ENCODE measurements at places on chromosomes 1 and 21.

DNA sequence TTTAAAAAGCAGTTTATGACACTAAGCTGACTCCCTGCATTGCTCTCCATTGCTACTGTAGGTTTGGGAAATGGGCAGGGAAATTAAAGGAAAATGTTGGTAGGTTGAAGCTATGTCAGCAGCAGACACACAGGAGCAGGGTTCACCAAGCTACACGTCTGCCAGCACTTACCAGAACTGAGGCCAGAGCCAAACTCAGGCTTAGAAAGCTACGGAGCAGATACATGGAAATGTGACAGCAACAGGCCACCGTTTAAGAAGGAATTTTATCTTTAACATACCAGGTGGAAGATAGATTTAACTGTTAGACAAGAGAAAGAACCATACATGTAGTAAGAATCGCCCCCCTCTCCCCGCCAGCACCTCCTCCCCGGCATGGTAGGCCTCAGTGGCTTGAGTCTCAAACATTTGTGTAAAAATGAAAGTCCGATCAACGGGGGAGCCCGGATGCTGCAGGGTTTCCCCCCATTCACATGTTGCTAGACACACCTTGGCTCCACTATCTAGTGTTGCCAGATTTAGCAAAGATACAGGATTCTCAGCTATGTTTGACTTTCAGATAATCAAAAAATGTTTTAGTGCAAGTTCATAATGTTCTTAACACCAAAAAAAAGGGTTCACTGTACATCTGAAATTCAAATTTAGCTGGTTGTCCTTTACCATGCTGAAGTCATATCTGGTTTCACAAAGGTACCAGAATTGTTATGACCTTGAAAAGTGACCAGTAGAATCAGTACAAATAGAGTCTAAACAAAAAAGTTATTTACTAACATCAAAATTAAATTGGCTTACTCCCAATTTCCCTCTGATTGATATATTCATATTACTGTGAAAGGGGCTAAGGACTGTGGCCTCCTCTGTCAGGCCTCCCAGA is 6.7 kb downstream of the OR2T11 start:
- no peak for DNase-seq

GRCh38 chr1:160284220-160284781 is 632 bp downstream of the PEX19 start:
- peak; percentile 82 for DNase-seq

- DNase-seq, result no peak
These were observed 10.5 kb downstream of the SLC2A1 start for GRCh38 chr1:42947965-42948732.

DNA sequence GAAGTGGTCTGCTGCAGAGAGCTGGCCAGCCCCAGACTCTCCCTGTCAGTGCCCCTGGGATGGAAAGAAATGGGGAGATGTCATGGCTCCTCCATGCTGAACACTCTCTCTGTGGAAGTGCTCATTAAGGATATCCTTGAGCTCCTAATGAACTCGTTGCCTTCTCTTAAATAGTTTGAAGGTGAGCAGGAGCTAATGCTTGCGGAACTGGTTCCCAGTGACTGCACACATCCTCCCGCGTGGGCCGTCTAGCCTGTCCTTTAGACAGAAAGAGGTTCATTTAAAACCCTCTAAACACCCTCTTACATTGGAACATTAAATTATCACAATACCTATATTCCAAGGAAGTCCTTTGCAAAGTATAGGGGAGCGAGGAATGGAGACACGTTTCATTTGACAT is 5.9 kb upstream of the WDR64 start:
- DNase-seq, result no peak

GRCh38 chr1:176110203-176110602 is 96.9 kb downstream of the COP1 start:
- DNase-seq, result peak; percentile 1

GRCh38 chr21:29627905-29628304 is 311.9 kb downstream of the GRIK1 start:
- DNase-seq, result no peak

- DNase-seq, result no peak
These were observed 11.7 kb upstream of the HES5 start for GRCh38 chr1:2541619-2542245.

DNA sequence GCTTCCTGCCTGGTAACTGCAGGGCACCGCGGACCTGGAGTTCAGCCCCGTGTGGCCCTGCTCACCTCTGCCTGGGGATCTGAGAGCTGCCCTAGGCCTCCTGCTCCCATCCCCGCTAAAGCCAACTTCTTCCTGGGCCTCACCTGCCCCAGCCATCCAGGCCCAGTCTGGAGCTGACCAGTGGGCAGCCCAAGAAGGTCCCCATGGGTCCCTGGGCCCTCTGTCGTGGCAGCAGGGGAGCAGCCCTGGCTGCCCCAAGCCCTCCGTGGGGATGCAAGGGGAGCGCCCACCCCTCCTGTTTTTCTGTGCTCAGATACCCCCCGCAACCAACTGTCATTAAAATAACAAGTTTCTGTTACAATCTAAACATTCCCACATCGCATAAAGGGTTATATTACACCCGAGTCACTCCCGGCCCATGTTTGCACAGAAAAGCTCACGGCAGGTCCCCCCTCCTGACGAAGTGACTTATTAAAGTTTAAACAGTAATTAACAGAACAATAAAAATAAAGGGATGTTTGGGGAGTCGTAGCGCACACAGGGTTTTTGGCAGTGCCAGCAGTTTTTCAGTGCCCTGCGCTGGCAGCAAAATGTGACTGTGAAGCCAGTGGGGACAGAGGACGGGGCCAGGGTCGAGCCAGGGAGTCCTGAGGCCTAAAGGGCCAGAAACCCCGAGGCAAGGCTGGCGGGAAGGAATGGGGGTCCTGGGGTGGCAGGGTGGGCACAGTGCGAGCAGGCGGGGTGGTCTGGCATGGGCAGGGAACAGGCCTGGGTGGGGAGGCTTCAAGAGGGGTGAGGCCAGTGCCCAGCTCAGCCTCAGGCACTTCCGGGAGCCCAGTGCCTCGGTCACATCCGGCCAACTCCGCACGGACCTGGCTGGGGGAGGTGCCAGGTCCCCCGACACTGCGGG is 121.5 kb downstream of the CASZ1 start:
- DNase-seq, result no peak

GRCh38 chr1:91440847-91441246 is 36.2 kb upstream of the HFM1 start:
- DNase-seq, result no peak

DNA sequence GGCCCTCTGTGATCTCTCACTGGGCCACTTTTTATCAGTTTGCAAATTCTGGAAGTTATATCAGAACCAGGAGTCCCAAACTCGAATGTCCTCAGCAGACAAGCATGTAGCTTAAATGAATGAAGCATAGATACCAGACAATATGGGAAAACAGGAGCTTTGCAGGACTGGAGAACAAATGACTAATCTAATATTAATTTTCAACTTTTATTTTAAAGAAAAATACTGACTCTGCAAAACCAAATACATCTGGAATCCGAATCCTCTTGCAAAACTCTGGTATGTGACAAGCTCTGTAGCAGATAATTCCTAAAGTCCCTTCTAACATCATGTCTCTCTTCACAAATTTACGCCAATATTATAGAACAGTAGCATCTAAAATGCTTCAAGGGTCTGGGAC is 427.4 kb downstream of the TTLL7 start:
- DNase-seq, result no peak

DNA sequence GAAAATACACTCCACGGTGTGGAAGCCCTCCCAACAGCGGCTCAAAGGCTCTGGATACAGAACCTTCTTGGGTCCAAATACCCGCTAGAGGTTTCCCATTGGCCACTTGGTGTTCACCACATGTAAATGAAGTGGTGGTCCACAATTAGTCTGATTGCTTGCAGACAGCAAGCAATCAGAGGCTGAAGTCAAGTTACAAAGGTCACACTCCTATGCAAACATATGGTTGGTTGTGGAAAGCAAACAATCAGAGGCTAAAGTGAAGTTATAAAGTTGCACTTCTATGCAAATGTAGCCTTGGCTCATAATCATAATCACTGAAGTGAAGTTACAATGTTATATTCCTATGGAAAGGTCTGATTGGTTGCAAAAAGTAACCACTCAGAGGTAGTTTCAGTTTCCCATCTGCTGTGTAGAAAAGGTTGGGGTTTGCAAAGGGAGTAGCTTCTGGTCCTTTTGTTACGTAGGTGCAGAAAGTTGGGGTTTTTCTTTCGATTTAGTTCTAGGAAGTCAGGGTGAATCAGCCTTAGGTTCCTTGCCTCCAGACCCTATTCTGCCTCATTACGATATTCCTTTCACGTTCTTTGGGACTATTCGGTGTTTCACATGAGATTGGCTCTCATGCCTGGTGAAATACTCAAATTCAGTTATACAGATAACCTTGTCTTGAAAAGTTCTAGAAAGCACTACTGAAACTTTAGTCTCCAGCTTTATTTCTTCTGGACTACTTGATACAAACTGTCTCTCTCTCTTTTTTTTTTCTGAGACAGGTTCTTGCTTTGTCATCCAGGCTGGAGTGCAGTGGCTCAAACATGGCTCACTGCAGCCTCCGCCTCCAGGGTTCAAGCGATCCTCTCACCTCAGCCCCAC is 36.7 kb upstream of the MTF2 start:
- DNase-seq, result peak; percentile 60

GRCh38 chr1:183778568-183779433 is 26.1 kb upstream of the RGL1 start:
- DNase-seq, result no peak

DNA sequence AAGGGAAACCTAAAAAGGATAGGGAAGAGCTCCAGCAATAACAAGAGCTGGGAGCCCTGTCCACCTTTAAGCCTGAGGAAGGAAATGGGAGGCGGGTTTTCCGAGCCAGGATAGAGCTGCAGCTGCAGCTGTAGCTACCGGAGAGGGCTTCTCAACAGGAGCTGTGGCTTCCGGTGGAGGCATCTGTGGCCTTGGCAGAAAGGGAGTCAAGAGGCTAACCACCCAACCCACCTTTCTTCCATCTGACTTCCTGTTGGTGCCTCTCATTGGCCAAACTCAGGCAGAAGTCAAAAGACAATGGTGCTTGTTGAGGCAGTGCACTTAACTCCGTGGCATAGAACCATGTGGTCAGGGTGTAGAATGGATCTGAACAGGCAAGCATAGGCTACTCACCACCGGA is 313.1 kb upstream of the DAB1 start:
- DNase-seq, result no peak

- DNase-seq, result no peak
These were observed 30.1 kb downstream of the CDCA8 start for GRCh38 chr1:37722181-37723071.

GRCh38 chr1:21042929-21043605 is 133.6 kb downstream of the EIF4G3 start:
- no peak for DNase-seq

GRCh38 chr1:109160071-109160840 is 46.3 kb downstream of the ELAPOR1 start:
- DNase-seq, result peak; percentile 74

- DNase-seq, result no peak
These were observed 1175.1 kb upstream of the B3GALT2 start for GRCh38 chr1:194361374-194362131.

DNA sequence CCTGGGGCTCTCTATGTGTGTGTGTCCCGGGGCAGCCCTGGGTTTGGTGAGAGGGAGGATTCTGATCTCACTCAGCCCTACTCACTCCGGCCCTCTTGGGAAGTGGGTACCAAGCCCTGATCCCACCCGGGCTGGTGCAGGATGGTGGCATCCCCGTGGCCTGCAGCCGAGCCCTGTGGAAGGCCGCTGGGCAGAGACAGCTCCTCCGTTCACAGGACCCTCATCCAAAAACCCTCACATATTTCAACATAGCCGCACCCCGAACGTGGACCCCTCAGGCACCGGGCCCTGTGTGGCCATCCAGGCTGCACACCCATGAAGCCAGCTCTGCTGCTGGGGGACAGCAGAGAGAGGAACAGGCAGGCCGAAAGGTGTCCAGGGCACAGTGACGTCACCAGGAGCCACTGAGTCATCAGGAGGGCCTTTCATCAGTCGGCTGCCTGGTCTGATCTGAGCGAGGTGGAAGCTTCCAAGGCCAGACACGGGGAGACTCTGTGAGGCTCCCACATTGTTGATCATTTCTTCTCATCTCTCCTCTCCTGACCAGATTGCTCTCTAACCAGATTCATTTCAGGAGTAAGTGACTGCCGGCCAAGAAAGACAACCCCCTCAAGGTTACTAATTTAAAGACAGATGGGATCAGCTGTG is 16.2 kb upstream of the GPR157 start:
- peak; percentile 67 for DNase-seq

DNA sequence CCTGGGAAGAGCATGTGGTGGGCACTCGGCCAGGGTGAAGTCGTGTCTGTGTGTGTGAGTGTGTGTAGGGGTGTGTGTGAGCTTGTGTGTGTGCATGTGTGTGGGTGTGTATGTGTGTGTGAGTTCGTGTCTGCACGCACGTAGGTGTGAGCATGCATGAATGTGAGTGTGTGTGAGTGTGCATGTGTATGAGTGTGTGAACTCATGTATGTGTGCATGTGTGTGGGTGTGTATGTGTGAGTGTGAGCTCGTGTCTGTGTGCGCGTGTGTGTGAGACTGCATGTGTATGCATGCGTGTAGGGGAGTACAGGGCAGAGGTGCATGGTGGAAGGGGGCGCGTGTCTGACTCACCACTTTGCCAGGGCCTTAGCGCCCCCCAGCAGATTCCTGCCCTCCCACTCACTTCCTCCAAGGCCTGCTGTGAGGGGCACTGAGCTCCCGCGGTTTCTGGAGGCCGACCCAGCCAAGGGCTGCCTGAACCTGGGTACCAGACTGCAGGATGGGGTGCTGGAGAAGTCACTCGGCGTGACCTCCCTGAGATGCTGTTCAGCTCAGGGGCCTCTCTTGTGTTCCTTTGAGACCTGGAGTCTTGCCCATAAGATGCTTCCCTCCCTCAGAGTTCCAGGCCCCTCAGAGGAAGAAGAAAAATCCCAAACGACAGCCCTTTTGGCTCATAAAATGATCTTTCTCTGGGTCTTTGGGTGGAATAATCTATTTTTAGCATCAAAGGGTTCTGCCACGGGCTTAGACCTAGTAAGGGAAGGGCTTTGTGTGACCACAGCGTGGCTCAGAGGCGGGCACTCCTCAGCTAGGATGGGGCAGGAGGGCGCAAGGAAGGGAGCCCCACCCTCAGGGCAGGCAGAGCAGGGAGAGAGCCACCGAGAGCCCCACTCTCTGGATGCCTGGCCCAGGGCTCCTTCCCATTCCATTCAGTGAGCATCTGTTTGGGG is 41.1 kb upstream of the RUNX3 start:
- no peak for DNase-seq

- DNase-seq, result no peak
These were observed 465.2 kb downstream of the AJAP1 start for GRCh38 chr1:5119366-5120234.

- peak; percentile 92 for DNase-seq
These were observed 90.2 kb downstream of the DMRTA2 start for GRCh38 chr1:50332941-50333594.

DNA sequence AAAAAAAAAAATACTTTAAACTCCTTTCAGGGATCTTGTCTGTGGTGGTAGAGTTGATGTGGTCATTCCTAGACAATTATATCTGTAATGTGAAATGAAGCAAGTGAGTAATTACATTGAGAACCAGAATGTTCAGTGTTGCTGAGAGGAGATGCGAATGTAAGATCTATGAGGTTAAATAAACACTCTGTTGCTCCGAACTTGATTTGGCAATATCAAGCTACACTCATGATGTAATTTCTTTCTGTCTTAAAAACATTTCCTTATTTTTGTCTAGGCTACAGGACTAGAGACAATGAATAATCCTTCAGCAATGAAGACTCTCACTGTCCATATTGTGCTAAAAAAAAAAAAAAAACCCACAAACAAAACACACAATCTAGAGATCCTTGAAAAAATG is 63.1 kb upstream of the IGSF5 start:
- no peak for DNase-seq

- DNase-seq, result no peak
These were observed 319.4 kb downstream of the PTBP2 start for GRCh38 chr1:97041026-97041425.
